ENCODE measurements at places on chromosomes 13 and 19.
A peak's percentile ranks its signal among the peaks of the same experiment; 100 is the strongest.

- DNase-seq: peak; percentile 3
Observed at GRCh38 chr13:70469077-70469476, 360.8 kb upstream of the KLHL1 start.

- DNase-seq: no peak
Observed at GRCh38 chr19:34393031-34393430, 11.2 kb upstream of the PDCD2L start.

DNA sequence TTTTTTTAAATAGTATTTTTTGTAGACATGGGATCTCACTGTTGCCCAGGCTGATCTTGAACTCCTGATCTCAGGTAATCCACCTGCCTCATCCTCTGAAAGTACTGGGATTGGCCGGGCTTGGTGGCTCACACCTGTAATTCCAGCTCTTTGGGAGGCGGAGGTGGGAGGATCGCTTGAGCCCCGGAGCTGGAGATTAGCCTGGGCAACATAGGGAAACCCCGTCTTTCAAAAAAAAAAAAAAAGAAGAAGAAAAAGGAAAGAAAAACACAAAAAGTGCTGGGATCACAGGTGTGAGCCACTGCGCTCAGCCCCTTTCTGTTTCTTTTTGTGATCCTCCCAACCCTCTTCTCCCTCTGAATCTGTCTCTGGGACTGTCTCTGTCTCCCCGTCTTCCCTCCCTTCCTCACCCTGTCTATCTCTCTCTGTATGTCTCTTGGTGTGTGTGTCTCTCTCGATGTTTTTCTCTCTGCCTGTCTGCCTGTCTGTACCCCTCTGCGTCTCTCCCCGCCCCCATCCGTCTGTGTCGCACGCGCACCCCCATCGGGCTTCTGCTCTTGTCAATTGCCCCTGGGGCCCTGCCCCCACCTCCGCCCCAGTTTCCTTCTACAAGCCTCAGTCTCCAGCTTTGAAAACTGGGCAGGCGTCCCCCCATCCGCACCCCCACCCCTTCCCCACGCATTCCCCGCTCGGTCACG lies 540 bp upstream of the ZFP36 start:
- no peak for DNase-seq

GRCh38 chr13:64158908-64159307 lies 2743.3 kb upstream of the PCDH20 start:
- DNase-seq: peak; percentile 3

GRCh38 chr19:34480971-34481841 lies at the start of gene WTIP:
WTIP (plus strand) TSS chr19:34481758; CDS start chr19:34481975, 217 bp downstream.
- peak; percentile 32 for DNase-seq

GRCh38 chr13:48334534-48335127 lies 31.1 kb downstream of the RB1 start:
- peak; percentile 49 for DNase-seq

- no peak for DNase-seq
Observed at GRCh38 chr19:35529241-35530218, 1.4 kb upstream of the SBSN start.

DNA sequence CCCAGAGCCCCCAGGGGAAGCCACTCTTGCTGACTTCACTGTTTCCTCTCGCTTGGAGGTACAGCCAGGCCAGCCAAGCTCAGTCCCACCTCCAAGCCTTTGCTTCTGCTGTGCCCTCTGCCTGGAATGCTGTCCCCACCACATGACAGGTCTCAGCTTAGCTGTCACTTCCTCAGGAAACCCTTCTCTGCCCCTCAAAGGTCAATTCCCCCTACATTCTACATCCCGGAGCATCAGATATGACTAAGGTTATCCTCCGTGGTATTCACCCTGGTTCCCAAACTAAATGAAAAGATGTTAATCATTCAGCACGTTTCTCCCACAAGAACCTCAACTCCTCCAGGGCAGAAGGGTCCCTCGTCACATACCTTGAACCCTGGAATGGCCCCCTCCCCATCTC lies 53.5 kb downstream of the PTPRS start:
- DNase-seq: peak; percentile 33

- DNase-seq: no peak
Observed at GRCh38 chr13:24274452-24275021, 34.8 kb upstream of the C1QTNF9 start.

- no peak for DNase-seq
Observed at GRCh38 chr19:32550666-32551065, 30.3 kb upstream of the PDCD5 start.

DNA sequence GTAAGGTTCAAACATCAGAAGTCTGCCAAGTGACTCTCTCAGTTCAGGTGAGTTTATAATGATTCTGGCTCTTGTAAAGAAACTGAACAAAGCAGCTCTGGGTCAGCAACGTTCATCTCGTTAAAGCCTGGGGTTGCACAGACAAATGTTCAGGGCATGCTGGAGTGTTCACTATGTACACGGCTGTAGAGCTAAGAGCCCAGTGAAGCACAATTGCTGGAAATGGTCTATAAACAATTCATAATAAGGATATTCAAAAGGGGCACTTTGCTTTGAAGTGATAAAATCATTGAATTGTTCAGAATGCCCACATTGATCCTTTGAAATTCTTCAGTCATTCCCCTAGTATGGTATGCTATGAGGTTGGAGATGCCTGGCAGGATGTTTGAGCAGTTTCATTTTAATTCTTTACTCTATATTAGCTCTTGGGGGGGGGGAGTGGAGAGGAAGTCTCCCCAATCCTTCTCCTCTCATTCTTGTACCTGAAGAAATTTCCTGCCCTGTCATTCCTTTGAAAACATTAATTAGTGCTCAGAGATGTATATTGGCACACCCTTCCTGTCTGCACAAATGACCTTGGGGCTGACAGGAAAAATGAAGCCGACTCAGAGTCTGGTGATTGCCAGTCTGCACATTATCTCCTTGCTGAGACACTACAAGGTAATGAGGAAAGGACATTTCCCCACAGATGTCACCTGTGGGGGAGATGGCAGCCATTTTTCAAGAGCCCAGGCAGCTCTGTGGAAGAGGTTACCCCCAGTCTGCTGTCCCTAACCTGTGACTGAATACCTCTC lies 145.5 kb downstream of the DLEU7 start:
- DNase-seq: no peak

DNA sequence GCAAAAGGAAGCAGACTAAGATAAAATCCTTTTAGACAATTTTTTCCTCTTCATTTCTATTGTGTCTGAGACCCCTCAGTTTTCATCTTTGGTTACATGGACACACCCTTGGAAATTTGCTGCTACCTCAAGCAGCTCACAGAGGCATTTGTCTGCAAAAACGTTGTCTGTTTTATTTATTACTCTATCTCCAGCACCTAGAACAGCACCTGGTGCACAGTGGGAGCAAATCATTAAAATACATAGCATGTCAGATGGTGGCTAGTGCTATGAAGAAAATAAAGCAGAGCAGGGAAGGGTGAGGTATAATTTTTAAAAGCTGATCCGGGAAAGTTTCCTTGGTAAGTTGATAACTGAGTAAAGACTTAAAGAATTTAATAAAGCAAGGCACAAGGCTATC lies 14.3 kb upstream of the FAM124A start:
- DNase-seq: no peak

DNA sequence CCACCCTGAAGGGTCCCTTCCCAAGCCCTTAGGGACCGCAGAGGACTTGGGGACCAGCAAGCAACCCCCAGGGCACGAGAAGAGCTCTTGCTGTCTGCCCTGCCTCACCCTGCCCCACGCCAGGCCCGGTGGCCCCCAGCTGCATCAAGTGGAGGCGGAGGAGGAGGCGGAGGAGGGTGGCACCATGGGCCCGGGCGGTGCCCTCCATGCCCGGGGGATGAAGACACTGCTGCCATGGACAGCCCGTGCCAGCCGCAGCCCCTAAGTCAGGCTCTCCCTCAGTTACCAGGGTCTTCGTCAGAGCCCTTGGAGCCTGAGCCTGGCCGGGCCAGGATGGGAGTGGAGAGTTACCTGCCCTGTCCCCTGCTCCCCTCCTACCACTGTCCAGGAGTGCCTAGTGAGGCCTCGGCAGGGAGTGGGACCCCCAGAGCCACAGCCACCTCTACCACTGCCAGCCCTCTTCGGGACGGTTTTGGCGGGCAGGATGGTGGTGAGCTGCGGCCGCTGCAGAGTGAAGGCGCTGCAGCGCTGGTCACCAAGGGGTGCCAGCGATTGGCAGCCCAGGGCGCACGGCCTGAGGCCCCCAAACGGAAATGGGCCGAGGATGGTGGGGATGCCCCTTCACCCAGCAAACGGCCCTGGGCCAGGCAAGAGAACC lies 1.5 kb downstream of the EGLN2 start:
- no peak for DNase-seq

DNA sequence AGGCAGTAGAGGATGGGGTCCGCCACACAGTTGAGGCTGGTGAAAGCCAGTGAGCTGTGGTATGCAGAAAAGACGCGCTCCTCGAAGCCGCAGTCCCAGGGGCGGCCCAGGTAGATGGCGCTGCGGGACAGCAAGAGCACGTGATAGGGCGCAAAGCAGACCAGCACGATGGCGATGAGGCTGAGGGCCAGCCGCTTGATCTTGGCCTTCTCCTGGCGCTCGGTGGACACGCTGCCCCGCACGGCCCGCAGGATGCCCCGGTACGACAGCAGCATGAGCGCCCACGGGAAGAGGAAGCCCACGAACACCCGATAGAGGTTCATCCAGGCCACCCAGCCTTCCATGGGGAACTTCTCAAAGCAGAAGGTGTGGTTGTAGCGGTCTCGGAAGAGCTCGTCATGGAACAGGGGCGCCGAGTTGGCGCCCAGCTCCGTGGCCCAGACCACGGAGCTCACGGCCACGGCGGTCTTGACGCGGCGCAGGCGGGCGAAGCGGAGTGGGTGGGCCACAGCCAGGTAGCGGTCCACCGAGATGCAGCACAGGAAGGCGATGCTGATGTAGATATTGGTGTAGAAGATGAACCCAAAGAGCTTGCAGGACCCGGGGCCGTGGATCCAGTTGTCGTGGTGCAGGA lies 6.5 kb upstream of the OPA3 start:
- DNase-seq: no peak

DNA sequence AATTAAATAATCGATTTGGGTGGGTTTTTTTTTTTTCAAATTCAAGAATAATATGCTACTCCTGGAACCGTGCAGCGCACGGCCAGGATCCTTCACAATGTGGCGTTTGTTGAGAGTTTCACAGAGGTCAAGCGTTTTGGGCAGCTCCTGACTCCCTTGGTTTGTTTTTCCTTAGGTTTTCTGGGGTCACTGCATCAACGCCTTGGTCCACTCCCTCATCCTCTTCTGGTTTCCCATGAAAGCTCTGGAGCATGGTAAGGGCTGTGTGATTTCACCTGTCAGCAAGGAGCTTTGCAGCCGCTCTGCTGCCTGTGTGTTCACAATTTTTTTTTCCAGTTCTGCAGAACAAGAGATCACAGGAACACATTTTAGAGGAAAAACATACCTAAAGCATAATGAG lies 212.4 kb downstream of the SHISA2 start:
- no peak for DNase-seq

GRCh38 chr19:51354742-51355148 lies 11.4 kb downstream of the ETFB start:
- DNase-seq: no peak

DNA sequence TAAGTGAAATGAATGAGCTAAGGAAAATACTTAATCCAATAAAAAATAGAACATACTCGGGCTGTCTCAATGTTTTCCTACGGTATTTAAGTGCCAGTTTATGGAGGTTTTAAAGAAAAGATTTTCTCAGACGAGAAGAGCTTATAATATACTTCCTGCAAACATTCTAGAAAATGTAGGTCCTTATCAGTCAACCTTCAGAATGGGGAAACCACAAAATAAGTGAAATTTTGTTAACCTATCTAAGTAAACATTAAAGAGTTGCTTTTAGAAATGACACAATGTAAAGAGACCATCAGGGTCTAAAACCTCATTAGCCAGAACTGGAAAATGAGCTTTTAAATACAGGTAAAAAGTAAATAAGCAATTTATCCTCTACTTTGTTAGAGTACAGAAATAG lies 12.1 kb downstream of the MIR17HG start:
- DNase-seq: no peak

GRCh38 chr13:85413664-85414063 lies 385.6 kb downstream of the SLITRK6 start:
- DNase-seq: no peak

DNA sequence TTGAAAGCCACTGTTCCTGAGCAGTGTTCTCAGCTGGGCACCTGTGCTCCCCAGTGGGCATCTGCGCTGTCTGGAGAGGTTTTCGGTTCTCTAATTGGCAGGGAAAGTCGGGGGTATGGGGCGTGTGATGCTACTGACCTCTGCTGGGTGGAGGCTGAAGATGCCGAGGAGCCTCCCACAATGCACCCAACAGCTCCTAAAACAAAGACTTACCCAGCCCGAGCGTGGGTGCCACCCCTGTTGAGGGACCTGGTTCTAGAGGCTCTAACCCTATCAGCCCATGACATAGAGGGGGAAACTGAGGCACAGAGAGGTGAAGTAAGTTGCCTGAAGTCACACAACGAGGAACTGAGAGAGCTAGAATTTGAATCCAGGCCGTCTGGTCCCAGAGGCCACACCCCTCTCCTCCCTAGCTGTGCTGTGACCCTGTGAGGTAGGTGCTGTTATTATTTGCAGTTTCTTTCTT lies 2.3 kb downstream of the SPACA4 start:
- peak; percentile 35 for DNase-seq

DNA sequence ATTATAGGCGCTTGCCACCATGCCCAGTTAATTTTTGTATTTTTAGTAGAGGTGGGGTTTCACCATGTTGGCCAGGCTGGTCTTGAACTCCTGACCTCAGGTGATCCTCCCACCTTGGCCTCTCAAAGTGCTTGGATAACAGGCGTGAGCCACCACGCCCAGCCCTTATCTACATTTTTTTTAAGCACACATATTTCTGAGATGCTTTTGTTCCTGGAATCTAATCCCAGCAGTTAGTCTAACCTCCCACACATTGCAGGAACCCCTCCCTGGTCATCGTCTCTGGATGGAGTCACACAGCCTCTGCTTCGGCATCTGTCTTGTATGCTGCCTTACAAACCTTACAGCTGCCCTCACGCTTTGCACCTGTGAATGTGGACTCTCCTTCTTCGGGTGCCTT lies 15.1 kb upstream of the KATNAL1 start:
- no peak for DNase-seq
